NCI-H1436 (cell line): ENCODE measurements at places on chromosomes 13 and 19.

- DNase-seq, result no peak
Measured at GRCh38 chr19:40783711-40784110, 5.7 kb downstream of the RAB4B start.

- no peak for DNase-seq
Measured at GRCh38 chr19:39293394-39293793, 2.8 kb upstream of the IFNL1 start.

DNA sequence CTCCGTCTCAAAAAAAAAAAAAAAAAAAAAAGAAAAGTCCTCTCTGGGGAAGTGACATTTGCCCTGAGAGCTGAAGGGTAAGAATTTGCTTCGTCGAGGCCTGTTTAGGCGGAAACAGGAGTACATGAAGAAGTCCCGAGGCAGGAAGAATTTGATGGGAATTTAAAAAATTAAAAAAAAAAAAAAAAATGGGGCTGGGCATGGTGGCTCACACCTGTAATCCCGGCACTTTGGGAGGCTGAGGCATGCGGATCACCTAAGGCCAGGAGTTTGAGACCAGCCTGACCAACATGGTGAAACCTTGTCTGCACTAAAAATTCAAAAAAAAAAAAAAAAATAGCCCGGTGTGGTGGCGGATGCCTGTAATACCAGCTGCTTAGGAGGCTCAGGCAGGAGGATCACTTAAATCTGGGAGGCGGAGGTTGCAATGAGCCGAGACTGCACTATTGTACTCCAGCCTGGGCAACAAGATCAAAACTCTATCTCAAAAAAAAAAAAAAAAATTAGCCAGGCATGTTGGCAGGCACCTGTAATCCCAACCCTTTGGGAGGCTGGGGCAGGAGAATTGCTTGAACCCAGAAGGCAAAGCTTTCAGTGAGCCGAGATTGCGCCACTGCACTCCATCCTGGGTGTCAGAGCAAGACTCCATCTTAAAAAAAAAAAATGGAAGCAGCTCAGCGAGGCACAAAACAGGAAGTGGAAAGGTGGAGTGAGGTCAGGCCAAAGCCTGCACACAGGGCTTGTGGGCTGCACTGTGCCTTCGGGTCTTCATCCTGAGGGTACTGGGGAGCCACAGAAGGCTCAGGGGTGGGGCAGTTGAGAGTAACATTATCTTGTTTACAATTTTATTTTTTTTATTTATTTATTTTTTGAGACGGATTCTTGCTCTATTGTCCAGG lies 4.9 kb downstream of the BAX start:
- no peak for DNase-seq

DNA sequence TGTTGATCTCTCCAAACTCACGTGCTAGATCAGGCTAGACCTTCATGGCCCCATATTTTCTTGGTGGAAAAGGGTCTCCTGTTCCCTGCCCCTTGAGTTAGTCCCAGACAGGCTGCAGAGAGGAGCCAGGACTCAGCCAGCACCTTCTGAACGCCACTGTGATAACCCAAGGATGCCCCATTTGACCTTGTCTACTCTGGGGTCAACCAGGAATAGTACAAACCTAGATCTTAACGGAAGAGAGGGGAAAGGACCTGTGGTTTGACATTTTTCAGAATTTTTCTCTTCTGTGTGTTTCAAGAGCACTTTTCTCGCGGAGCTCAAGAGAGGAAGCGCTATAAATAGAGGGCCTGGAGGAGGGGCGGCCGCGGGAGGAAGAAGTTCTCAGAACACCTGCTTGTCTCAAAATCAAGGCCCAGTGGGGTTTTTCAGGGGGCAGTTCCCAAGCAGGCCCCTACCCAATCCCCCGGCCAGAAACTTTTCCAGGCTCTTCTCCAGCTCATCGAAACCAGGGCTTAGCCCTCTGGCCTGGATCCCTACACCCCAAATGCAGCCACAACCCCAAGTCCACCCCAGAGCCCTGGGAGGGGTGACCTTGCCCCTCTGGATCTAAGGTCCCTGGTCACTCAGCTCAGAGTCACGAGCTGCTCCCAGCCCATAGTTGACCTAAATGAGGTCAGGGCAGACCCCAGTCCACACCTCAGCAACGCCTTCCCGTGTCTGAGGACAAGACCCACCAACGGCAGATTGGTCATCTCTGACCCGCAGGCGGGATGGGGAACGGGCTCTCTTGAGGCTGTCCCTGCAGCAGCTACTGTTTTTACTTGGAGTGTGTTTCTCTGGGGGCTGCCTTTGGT lies 75.6 kb upstream of the TM9SF2 start:
- DNase-seq, result no peak

GRCh38 chr19:47581605-47582319 lies 8.8 kb upstream of the ZNF541 start:
- DNase-seq, result no peak

DNA sequence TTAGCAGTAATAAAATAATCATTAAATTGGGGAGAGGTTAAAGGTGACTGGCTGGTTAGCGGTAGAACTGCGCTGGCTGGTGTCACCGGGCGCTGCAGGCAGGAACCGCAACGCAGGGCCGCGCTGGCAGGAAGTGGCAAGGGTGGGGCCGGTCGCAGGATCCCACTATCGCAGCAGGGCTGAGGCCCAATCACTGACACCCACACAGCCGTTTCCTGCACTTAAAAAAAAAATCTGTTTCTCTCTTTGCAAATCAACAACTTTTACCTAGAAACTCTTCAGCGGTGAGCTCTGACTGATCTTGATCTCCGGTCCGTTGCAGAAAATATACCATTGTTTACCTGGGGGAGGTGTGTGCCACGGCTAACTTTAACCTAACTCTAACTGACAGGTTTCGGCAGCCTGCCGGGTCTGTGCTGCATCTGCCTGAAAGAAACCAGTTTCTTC lies 46.9 kb downstream of the KLF2 start:
- DNase-seq, result no peak

- DNase-seq, result no peak
Measured at GRCh38 chr19:43699506-43700394, 16.1 kb upstream of the IRGC start.

- DNase-seq, result no peak
Measured at GRCh38 chr13:112792511-112792910, 102.7 kb downstream of the ATP11A start.

GRCh38 chr13:19772306-19772705 lies 10.4 kb downstream of the PSPC1 start:
- DNase-seq, result no peak

DNA sequence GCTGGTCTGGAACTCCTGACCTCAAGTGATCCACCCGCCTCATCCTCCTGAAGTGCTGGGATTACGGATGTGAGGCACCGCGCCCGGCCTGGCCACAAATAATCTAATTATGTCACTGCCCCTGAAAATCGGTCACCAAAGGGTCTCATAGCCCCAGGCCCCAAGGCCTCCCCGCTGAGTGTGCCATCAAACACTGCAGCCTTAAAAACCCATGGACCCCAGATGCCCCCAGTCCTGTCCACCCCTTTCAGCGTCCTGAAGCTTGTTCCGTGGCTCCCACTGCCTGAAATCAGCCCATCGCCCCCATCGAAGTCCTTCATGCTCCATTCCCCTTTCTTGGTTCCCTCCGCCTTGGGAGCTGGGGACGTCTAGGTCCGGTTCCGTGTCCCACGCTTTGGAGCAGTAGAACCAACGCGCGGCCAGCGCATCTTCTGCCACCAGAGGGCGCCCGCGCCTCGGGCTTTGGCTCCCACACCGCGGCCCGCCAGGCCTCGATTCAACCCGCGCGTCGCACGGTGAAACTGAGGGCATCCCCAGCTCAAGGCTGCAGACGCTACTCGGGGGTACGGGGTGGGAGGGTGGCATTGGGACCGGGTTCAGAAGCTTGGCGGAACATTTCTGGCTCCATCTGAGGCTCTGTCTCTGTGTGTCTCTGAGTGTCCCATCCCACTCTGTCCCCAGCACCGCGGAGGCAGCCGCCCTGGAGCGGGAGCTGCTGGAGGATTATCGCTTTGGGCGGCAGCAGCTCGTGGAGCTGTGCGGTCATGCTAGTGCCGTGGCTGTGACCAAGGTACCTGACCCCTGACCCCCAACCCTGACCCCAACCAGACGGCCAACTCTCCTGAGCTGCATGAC lies 3.5 kb downstream of the YJEFN3 start:
- peak; percentile 70 for DNase-seq

DNA sequence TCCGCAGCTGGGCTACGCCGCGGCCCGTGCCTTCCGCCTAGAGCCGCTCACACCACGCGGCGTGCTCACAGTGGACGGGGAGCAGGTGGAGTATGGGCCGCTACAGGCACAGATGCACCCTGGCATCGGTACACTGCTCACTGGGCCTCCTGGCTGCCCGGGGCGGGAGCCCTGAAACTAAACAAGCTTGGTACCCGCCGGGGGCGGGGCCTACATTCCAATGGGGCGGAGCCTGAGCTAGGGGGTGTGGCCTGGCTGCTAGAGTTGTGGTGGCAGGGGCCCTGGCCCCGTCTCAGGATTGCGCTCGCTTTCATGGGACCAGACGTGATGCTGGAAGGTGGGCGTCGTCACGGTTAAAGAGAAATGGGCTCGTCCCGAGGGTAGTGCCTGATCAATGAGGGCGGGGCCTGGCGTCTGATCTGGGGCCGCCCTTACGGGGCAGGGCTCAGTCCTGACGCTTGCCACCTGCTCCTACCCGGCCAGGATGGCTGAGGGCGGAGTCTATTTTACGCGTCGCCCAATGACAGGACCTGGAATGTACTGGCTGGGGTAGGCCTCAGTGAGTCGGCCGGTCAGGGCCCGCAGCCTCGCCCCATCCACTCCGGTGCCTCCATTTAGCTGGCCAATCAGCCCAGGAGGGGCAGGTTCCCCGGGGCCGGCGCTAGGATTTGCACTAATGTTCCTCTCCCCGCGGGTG lies 7.4 kb downstream of the DBP start:
- no peak for DNase-seq

DNA sequence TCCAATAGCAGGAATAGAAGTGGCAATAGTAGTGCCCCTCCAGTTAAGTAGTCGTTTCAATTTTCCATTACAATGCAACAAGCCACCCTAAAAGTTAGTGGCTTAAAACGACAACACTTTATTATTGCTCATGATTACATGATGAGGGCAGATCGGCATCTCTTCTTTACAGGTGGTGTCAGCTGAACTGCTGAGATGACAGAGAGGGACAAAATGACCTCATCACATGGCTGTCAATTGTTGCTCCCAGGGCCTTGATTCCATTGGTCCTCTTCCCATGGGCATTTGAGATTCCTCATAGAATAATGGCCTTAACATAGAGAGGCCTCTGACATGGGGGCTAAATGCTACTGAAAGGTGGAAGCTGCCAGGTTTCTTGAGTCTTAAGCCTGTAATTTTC lies 679.8 kb upstream of the KLHL1 start:
- no peak for DNase-seq

DNA sequence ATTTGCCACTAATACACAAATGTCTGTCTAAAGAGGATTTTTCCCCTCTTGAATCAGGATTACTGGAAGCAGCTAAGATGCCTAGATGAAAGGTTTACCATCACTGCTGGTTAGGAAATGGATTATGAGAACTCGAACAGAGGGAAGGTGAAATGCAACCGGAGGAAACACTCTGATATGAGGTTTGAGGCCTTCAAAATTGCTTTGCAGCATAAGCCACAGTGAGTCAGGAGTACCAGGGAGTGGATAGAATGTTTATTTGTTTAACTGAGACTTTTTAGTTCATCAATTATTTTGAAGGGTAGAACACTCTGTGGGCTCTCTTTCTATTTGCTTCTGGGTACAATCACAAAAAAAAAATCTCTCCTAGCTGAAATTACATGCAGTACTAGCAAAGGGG lies 18.1 kb downstream of the CDADC1 start:
- no peak for DNase-seq

GRCh38 chr13:66036024-66036614 lies 1194.0 kb downstream of the PCDH9 start:
- no peak for DNase-seq

DNA sequence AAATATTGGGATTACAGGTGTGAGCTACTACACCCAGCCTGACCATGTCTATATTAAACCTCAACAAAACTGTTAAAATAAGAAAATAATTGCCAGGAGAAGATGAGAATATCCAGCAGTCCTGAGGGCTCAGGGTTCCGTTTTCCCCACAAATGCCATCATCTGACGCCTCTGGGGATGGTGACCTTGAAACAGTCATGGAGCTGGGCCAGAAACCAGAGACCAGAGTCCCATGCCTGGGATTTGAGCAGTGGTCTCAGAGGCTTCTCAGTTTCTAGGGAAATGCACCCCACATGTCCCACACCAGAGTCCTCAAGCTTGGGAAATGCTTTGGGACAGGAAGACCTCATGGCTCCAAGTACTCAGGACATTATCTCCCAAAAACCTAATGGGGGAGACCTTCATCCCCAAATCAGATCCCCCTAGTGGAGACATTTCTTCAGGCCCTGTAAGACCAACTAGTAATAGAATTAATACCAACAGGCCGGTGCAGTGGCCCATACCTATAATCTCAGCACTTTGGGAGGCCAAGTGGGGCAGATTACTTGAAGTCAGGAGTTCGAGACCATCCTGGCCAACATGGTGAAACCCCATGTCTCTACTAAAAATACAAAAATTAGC lies 2.9 kb upstream of the MAP1S start:
- no peak for DNase-seq

- peak; percentile 2 for DNase-seq
Measured at GRCh38 chr13:40974460-40975407, 44.4 kb downstream of the ELF1 start.

GRCh38 chr13:52353193-52353592 lies 52.8 kb downstream of the THSD1 start:
- no peak for DNase-seq

DNA sequence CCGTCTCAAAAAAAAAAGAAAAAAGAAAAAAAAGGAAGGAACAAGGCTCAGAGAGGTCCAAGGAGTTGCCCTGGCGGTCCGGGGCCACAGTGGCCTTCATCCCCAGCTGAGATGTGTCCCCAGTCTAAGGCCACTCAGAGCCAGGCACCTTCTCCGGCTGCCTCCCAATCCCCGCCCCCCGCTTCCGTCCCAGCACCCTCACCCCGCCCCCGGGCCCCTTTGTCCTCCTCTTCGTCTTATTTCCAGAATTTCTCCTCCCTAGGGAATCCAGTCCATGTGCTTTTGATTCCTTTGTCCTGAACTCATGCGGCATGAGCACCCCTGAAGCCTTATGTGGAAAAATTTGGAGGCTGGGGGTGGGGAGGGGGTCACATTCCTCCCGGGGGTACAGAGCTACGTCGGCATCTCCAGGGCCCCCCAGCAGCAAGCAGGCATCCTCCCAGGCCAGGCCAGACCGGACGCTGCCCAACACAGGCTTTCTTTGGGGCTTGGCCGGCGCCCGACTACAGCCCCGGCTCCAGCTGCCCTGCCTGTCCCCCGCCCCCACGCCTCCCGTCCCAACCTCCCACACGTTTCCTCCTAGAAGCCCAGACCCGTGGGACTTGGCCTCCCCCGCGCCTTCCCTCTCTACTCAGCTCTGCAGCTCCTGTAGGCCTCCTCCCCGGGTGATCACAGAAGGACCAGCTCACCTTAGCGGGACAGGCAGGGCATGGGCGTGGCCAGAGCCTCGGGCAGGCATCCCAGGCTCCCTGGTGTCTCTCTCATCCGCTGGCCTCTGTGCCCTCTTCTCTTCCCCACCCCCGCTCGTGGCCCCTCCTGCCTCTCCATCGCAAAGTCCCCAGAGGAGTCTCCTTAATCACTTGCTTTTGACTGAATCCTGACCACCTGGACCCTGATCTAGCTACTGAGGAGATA lies 17.8 kb upstream of the ADGRE5 start:
- DNase-seq, result peak; percentile 68
